ENCODE measurements at places on chromosomes 5 and 9.

DNA sequence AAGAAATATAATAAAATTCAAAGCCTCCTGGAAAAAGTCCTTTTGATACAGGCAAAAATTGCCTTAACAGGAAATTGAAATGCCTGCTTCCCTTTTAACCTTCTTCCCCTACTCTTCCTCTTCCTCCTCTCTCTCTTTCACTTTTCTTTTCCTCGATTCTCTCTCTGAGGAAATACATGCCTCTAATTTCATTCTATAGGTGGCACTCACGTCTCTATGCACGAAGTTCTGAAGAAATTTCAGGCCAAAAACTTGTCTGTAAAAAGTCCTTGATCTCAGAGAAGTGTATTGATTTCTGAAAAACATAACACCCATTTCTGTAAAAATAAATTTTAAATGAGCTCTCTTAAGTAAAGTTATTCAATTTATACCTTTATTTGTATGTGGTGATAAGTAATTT, 371.7 kb upstream of the IRX4 start:
- no peak for DNase-seq

GRCh38 chr9:98168941-98169488, 23.4 kb downstream of the CORO2A start:
- peak; percentile 64 for DNase-seq

DNA sequence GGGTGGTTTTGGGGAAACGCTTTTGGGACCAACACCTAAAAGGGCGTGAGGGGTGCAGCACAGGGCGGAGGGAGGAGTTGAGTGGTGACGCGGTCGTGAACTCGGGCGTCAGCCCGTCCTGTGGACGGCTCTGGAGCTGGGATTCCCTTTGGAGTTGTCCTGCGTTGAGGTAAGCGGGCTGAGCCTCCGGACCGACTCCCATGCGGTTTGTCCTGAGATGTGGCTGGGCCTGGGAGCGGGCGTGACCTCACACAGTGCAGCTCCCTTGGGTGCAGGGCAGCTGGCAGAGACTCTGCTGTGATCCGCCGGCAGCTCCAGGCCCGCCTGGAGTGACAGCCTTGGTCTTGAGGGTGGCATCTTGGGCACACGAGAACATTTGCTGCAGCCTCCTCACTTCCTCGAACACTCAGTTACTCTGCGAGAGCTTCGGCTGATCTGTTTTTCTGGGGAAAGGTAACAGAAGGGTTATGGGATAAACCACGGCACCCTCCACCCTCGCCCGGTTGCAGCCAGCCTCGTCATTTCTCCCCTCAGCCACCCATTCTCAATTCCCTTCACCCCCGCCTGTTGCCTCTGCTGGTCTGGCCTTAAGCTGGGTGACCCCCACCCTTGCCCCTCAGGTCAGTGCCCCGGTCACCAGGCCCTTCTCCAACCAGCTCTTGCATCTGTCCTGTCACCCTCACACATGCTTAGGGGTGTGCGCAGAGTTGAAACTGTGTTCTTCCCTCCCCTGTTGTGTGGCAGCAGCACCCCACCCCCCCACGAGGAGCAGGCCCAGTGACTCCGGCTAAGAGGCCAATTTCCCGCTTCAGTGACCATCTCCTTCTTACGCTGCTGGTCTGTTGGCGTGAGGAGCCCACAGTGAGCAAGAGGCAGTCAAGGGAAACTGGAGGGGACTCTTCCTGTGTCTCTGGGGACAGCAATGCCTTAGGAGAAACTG, 94.2 kb upstream of the COL5A1 start:
- no peak for DNase-seq

GRCh38 chr5:166562246-166562645, 1729.2 kb upstream of the WWC1 start:
- no peak for DNase-seq

DNA sequence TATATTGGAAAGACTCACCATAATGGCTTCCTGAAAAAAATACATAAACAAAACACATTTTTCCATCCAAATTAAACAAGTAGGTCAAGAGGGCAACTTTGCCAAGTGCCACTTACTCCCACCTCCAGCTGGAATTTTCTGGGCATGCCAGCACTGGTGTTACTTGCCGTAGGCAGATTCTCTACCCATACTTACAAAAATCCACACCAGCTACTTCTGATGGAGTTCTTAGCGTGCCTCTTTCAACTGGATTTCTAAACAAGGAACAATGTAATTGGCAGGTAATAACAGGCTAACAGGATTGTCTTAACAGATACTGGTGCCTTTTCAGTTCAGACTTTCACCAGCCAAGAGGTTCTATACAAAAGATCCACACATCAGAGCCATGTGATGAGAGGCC, 301.4 kb downstream of the MLLT3 start:
- DNase-seq: no peak

- DNase-seq: no peak
These were observed 10.5 kb downstream of the ARSK start for GRCh38 chr5:95565280-95565920.

DNA sequence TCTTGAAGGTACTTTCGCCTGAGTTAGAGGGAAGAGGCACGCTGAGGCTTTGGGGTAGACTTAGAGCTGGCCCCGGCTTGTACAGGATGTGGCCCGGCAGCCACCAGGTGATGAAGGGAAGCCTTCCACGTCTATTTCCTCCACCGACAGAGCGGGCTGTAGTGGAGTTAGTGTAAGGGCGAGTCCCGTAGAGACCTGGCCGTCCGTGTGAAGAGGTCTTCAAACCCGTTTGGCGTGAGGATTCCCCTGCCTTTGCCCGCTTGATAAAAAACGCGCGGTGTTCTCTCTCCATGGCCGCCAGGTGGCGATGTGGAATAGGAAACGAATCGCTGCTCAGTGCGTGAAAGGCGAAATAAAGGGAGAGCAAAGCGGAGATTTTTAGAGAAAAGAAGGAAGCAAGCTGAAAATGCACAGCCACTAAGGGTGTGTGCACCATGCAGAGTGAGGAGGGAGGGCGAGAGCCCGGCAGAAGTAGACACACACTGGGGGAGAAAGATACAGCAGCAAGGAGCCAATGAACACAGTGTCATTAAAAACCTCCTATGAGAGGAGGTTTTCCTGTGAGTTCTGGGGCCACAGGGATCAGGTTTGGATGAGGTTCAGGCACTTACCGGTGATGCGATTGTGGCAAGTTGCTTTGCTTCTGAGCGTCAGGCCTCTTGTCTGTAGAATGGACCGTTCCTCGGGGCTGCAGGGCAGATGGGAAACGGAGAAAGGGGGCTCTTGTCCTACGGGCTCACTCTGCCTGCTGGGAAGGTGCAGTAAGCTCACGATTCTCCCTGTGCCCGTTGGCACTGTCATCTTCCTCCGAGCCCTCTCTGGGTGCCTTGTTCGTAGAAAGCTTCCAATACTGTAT, 34.2 kb downstream of the STC2 start:
- DNase-seq: peak; percentile 88

DNA sequence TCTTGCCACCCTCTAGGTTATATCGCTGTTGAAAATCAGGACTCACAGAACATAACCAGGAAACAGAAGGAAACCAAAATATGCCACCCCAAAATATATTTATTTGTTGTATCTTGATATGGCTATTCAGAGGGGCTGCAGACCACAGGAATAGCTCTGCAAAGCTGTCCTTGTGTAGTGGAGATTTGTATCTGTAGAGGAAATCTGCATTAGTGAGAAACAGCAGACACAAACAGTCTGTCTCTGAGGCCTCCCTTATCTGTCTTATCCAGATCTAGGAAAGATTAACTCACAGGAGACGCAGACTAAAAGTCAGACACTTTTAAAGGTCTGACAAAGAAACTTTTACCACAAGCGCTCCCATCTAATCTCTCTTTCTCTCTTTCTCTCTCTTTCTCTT, 54.1 kb upstream of the CEMIP2 start:
- no peak for DNase-seq

DNA sequence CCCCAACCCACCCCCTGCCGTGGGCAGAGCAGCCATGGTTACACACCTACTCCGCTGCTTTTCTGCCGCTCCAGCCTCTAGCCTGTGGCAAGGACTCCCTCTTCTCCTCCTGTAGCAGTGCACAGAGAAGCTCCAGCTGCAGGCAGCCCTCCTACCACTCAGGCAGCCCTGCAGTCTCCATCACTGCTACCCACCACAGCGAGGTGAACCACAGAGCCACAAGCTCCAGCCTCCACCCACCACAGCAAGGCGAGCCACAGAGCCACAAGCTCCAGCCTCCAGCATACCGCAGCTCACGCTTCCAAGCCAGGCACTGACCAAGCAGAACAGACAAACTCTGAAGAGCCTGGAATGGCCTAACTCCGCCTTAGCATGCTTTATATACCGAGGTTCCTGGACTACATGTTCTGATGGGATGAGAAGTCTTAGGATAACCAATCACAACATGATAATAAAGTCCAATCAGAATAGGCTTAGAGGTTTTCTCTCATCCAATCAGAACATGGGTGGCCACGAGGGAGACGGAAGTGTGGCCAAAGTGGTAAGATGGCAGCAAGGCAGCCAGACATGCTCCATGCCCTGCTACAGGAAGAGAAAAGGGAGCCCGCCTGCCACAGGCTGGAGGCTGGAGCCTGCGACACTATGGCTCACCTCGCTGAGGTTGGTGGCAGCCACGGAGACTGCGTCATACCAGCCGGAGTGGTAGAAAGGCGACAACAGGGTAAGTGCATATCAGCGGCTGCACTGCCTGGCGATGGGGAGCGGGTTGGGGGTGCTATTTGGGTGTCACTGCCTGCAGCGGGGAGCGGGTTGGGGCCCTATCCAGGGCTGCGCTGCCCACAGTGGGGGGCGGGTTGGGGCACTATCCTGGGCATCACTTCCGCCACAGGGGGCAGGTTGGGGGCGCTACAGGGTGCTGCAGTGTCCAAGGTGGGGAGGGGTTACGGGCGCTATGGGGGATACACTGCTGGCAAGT, 75.8 kb upstream of the PCAT7 start:
- DNase-seq: no peak

DNA sequence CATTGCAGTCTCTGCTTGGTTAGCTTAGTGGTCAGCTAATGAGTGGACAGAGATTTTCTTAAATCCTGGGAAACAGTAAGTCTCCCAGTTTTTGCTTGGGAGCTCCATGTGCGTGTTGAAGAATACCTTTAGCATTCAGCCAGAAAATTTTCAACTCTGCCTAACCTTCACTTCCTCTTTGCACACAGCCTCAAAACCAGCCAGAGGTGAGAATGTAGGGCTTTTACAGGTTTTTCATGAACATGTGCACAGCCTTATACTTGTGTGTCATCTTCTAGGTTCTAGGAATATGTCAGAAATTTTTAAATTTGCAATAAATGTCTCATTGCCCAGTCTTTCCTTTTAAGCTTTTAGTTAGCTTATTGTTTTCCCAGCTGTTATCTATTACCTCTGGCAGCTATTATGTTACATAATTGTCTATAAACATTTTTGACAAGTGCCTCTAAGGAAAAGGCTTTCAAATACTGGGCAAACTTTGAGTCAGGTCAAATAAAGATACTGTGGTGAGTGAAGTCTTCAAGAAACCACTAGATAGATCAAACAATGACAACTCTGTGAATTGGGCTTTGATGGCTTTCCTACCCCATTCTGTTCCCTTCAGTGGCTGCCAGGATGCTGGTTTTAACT, 12.7 kb downstream of the ADGRV1 start:
- no peak for DNase-seq

GRCh38 chr9:105318729-105319191, 74.3 kb downstream of the SLC44A1 start:
- DNase-seq: no peak

- no peak for DNase-seq
These were observed 53.6 kb upstream of the RANBP6 start for GRCh38 chr9:6068983-6069382.

GRCh38 chr5:114223866-114224265, 138.0 kb upstream of the KCNN2 start:
- DNase-seq: no peak

- no peak for DNase-seq
These were observed 531.4 kb upstream of the RIOK2 start for GRCh38 chr5:97714424-97714823.

DNA sequence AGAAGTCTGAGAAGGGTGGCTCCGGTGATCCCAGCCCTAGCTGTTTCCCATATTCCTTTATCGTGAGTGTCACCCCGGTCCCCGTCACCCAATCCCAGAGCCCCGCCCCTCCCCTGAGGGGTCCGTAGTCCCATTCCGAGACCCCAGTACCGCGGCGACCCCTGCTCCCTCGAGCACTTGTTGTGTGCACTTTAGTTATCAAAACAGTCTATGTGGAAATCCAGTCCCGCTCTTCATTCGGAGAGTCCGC, 223 bp downstream of the LRSAM1 start:
- DNase-seq: no peak

DNA sequence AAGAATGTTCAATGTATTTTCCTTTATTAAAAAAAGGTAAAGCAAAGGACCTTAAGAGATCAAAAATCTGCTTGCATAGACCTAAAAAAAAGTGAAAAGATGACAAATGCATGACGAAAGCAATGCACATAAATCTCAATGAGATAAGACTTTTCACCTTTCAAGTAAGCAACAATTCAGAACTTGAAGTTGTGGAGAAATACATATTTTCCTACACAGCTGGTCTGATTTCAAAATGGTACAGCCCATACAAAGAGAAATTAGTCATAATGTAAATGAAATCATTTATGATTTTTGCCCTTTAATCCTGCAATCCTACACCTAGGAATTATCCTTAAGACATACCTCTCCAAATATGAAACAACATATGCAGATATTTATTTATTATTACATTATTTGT, 568.0 kb downstream of the ANXA1 start:
- no peak for DNase-seq

DNA sequence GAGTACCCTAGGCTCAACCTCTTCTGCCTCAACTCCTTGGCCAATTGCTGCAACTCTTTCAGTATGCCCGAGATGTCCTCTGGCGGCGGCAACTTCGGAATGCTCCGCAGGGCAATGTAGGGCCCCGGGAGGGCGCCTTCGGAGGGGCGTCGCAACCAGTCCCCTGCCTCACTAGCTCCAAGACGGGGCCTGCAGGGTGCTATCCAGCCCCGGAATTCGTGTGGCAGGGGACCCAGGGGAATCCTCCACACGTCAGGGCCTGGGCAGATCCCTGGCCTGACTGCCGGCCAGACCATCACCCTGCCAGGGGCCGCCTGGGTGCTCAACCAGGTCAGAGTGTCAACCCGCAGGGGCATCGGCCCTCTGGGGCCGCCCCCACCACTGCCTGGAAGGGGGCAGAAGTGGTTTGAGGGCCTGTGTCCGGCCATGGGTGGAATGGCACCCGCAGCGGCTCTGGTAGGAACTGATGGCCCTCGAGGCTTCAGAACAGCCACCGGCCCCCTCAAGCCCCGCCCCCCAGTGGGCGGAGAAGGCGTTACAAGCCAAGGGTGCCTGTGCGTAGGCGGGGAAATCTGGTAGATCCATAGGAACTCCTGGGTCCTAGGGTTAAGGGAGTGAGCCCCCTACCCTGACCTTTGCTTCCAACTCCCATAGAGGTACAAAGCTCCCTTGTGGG, at the start of gene POU5F2:
TSS of gene POU5F2 (minus strand) at position 465 of the 676 bp plus-strand sequence. CDS start at position 428, 37 bp downstream.
- DNase-seq: no peak

Measured in nephron progenitor cell (in vitro differentiated cells).